Astrocyte (in vitro differentiated cells and primary cell): ENCODE measurements at places on chromosomes 11 and 22. TPM values are rescaled to one million over a fixed set of nuclear protein-coding genes. Genes with fewer than 3 reads are reported as not detected.

- no peak overlapping the region for H3K4me3 ChIP-seq
- no peaks in the 10 kb centered on the region for H3K27me3 ChIP-seq
- H3K4me1 ChIP-seq, result no peaks in the 10 kb centered on the region
Observed at GRCh38 chr11:10625281-10625981, 57.0 kb upstream of the LYVE1 start.

DNA sequence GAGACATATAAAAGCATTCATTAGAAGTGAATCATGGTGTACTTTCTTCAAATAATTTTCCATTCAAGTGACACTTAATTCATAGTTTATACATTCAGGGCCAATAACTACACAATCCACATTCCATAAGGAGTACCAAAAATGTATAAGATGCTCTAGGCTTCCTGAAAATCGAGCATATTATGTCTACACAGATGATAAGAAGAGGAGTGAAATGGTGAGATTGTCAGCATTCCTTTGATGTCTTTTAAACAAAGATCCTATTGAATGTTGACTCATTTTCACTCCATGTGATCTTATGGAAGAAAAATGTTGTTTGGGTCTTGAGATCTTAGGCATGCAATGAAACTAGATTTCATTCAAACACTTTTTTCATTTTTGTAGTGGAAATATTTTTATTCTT is 843.2 kb downstream of the KCNA4 start:
- H3K27me3 ChIP-seq, result no peaks in the 10 kb centered on the region
- H3K36me3 ChIP-seq, result no peaks in the 10 kb centered on the region
- peak overlapping the region; percentile 77 for H3K27ac ChIP-seq

- no peaks in the 10 kb centered on the region for H3K27me3 ChIP-seq
- no peak overlapping the region for H3K27ac ChIP-seq
- no peaks in the 10 kb centered on the region for H3K36me3 ChIP-seq
- DNase-seq, result no peak
Observed at GRCh38 chr11:81484196-81484595, 1249.5 kb downstream of the FAM181B start.

GAB4 gene
- not detected in 2 replicates for total RNA-seq

RIC3 gene
- total RNA-seq, result 2.5 and 3.0 TPM in 2 replicates
